ENCODE measurements at places on chromosomes 1 and 21.

DNA sequence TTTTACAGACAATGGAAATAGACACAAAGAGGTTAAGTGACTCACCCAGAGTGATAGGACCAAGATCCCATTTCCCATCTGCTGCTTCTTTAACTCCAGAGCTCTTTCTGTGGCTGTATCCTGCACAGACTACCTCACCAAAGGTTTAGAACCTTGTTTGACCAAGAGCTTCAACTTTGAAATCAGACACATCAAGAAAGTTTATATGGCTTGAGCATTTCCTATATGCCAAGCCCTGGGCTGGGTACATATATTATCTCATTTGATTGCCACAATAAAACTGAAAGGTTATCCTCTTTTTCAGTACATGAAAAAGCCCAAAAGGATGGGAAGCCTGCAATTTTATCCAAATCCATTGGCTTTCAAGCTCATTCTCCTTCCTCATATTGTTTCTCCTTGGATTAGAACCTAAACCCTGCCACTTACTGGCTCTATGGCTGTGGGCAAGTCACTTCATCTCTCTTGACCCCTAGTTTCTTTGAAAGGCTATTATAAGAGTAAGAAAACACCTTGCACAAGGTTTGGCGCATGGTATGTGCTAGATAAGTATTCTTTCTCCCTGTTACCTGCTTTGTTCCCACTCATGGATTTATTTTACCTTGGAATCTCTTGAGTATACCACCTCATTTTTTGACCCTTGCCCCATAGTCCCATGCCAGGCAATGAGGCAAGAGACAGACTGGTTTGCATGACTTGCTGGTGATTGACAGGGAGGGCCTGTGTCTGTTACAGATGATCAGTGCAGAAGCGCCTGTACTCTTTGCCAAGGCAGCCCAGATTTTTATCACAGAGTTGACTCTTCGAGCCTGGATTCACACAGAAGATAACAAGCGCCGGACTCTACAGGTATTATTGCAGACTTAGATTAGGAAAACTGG lies 34.5 kb upstream of the KCNQ4 start:
- DNase-seq = no peak

DNA sequence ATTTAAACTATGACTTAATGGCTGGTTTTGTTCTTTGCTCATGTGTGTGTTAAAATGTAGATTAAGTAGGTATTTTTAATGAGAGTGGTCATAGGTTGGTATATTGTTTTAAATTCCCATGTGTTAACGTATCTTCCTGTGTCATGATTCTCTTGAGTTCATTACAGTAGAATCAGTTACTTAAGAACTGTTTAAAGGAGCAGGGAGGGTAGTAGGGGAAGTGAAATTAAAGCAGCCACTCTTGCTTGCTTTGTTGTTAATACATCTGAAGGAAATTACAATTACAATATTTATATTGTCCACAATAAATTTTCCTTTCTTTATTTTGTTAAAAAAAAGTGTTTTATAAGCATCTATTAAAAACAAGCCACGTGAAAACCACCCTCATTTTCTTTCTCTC lies 119.2 kb upstream of the KIAA1614 start:
- DNase-seq = no peak

- DNase-seq = no peak
These were observed 101.5 kb downstream of the ATP1B1 start for GRCh38 chr1:169207797-169208520.

DNA sequence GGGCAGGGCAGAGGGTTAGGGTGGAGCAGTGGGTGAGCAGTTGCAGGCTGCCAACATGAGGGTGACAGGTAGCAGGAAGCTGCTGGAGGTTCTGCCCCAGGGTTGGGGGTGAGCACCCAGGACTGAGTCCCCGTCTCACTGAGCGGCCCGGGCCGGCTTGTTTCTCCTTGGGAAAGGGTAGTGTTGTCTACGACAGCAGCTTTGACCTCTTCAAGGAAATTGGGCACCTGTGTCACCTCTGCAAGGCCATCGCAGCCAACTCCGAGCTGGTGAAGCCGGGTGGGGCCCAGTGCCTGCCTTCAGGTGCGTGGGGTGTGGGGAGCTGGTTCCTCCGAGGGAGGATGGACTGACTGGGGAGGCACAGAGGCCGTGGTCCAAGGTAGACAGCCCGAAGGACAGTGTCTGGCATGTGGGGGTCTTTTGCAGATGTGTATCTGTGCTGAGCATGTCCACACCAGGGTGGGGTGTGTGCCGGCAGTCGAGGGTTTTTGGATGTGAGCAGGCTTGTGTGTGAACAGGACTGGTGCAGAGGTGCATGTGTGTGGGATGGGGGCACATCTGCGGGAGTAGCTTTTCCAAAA lies 51.9 kb downstream of the DISP3 start:
- DNase-seq = peak; percentile 5

GRCh38 chr1:198754670-198755069 lies 115.8 kb downstream of the PTPRC start:
- DNase-seq = no peak

DNA sequence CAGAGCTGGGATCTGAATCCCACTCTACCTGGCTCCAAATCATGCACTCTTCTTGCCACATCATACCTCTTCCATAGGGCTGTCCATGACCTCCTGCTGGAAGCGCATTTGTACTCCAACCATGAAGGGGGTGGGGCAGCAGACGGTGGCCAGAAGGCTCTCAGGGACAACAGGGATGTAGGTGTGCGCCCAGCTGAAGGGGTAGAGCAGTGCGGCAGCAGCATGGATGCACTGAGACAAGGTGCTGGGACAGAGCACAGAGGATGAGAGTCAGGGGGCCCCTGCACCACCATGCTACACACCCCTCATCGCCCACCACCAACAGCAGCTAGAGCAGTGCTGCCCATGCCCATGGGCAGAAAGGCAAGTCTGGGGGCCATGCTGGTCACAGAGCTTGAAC lies 8.4 kb downstream of the DENND2D start:
- DNase-seq = no peak

DNA sequence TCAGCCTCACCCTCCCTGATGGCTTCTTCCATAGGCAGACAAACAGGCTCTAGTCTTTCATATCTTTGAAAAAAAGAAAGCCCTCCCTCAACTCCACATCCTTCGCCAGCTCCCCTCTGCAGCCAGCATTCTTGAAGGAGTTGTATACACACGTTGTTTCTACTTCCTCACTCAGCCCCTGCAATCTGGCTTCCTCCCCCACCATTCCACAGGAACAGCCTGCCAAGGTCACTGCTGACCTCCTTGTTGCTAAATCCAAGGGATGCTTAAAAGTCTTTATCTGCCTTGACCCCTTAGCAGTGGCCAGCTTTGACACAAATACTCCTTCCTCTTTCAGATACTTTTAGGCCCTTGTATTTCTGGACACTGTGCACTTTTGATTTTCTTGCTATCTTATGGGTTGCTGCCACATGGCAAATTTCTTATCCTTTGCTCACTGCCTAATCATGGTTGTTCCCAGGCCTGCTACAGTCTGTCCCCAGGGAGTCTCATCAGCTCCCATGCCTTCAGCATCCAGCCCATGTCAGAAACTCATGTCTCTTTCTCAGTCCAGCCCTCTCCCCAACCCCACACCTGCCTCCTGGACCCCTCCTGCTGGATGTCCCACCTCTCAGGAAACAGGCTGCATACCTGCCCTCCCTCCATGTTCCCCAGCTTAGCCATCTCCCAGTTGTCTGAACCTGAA lies 8.3 kb downstream of the FAM229A start:
- DNase-seq = no peak

GRCh38 chr1:214228976-214229375 lies 52.0 kb upstream of the SMYD2 start:
- no peak for DNase-seq

DNA sequence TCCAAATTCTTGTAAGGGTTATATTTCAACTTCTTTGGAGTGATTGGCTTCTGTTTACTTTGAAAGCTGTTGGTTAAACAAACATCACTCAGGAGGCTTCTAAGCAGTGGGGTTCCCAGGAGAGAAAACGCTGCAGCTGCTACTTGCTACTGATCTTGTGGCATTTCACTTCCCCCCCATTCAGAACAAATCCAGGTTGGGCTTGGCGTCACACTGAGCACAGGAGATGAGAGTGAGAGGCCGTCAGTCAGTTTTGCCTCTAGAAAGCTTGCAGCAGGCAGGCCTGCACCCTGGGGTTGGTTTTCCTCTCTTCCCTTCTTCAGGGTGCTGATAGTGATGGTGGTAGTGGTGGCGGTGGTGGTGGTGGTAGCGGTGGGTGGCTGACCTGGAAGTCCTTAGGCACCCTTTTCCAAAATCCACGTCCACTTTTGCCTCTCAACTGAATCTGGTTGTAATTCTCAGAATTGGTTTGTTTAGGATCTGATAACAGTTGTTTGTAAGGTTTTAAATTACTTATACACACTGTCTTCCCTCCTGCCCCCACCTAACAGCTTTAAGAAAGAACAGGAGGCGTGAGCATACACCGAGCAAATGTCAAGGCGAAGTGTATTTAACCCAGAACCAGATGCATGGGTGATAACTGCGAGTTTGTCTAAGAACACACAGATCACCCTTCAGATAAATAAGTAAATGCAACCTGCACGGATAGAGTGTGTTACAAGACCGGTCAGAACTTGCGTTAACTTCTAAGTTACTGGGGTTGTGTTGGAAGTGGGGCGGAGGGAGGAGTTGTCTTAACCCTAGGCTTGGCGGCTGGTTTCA lies 3.2 kb upstream of the PROX1 start:
- DNase-seq = no peak

DNA sequence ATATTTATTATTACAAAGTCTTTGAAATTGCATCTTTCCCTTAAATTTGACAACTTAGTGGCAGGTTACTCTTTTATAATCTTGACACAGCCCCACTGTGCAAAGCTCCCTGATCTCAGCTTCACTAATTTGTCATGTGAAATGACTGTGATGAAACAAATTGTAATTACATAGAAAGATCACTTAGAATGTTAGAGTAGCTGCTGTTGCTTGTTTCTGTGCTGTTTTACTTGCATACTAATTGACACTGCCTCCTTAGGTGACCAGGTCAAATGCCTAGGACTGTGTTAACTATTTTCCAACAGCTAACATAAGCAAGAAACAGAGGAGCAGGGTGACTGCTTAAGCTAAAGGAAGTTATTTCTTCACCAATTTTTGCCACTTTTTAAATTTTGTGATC lies 211.3 kb downstream of the ZNF326 start:
- DNase-seq = no peak

DNA sequence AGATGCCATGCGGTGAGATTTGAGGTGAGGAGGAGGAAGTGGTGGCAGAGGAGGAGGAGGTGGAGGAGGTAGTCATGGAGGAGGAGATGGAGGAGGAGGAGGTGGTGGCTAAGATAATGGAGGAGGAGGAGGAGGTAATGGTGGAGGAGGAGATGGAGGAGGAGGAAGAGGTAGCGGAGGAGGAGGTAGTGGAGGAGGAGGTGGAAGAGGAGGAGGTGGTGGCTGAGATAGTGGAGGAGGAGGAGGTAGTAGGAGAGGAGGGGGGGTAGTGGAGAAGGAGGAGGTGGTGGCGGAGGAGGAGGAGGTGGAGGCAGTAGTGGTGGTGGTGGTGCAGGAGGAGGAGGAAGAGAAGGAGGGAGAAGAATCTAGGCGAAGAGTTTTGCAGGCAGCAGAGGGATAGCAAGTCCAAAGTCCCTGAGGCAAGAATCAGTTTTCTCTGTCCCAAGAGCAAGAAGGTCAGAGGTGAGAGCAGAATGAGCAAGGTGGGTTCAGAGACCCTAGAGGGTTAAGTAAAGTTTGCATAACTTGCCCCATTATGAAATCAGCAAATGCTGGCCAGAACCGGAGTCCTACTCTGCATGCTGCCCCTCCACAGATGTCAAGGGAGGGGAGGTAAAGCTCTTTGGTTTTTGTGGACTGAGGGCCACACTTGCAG lies 38.9 kb upstream of the GNPAT start:
- DNase-seq = no peak

DNA sequence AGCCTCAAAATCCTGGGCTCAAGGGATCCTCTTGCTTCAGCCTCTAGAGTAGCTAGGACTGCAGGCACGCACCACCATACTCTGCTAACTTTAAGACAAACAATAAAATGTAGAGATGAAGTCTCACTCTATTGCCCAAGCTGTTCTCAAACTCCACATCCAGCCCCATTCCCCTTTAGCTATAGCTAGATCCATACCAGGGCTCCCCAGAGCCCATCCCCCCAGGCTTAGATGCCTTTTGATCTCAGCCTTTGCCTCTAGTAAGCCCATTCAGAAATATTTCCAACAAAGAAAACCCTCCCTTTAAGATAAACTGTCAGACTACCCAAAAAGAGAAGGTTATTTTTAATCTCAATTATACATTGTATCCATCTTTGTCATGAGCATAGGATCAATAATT lies 325.4 kb downstream of the CHRM3 start:
- no peak for DNase-seq

DNA sequence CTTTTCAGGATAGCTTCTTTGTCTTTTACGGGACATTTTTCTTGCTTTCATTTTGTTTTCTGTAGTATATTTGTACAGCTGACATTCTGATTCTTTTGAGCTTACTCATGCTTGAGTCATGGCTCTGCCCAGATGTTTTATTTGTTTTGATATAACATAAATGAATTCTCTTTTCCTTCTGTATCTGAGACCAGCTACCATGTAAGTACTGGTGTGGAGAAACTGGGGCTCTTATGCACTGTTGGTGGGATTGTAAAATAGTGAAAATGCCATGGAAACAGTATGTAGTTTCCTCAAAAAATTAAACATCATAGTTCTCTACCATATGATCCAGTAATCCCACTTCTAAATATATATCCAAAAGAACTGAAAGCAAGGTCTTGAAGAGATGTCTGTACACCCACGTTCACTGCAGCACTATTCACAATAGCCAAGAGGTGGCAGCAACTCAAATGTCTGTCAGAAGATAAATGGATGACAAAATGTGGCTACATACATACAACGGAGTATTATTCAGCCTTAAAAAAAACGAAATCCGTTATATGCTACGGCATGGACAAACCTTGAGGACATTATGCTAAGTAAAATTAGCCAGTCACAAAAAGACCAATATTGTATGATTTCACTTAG lies 61.4 kb downstream of the EIF2B3 start:
- DNase-seq = peak; percentile 31

GRCh38 chr1:215748431-215748830 lies 181.3 kb downstream of the KCTD3 start:
- DNase-seq = no peak
